ENCODE measurements at places on chromosomes 7 and 10.

DNA sequence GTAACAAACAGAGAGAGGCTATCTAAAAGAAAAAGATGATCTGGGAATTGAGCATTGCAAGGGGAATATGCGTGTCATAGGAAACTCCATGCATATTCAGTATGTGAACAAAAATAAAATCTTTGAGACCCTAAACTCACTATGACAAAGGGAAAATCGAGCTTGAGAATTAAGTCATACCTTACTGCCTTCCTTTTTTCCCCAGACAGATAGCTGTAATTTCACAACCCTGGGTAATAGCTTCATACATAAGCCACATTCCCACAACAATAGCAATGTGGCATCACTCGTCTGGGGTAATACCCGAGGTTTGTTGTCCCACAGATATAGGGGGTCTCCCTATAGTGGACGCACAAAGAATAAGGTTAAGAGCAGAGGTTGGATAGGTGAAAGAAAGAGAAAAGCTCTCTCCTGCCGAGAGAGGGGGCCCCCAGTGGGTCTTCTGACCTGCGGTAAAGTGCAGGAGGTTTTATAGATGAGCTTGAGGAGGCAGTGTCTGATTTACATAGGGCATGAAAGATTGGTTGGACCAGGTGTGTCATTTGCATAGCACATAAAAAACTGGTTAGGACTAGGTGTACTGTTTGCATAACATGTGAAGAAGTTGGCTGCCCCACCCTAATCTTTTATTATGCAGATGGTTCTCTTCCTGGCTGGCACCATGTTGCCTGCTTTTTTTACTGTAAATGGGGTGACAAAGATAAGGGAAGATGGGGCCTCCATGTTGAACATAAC, 11.6 kb downstream of the CYP3A43 start:
- DNase-seq, result no peak

DNA sequence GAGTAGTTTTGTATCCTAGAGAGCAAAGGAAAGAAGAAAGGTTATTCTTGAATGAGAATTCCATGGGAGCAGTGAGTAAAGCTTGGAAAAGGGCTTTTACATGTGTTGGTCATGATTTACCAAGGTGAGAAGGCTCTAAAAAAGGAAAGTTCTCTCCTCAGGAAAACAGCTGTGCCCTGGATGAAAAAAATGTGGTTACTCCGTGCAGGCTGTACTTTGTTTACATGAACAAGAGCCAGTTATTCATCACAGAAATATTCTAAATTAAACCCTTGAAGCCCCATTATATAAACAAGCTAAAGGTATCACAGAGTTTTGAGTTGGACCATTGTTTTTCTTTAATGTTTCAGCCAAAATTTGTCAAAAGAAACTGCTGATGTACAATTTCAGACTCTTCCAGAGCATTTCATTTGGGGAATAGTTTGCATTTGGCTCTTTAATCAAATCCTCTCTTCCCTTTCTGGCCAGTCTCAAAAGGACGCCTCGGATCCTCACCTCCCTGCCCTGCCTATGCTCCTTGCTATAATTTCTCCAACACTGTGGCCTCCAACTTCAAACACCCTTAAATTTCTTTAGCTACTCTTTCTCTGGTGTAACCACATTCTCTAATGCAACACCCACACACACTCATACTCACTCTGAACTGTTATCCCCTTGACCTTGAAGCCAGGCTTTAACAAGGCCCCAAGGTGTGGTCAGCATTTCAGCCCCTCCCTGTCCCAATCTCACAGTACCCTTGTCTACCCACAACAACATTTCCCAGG, 47.4 kb downstream of the AFAP1L2 start:
- DNase-seq, result peak; percentile 93

- DNase-seq, result peak; percentile 91
These were observed 31.6 kb downstream of the TRIM8 start for GRCh38 chr10:102675666-102676533.

DNA sequence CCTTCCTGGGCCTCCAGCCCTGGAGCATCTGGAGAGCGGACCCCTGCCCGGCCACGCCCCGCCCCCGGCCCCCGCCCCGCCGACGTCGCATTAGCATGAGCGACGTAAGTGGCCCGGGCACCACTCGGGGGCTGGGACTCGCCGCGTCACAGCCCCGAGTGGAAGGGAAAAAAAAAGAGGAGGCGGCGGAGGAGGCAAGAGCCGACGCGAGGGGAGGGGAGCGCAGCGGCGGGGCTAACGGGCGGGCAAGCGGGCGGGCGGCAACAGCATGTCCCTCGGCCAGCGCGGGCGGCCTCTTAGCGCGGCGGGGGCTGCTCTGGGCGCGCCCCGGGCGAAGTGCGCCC, at the start of gene SLC18A3:
Gene SLC18A3 (plus strand): TSS at position 197 of the 344 bp plus-strand sequence. CDS start 431 bp downstream, outside the sequence.
- DNase-seq, result no peak

DNA sequence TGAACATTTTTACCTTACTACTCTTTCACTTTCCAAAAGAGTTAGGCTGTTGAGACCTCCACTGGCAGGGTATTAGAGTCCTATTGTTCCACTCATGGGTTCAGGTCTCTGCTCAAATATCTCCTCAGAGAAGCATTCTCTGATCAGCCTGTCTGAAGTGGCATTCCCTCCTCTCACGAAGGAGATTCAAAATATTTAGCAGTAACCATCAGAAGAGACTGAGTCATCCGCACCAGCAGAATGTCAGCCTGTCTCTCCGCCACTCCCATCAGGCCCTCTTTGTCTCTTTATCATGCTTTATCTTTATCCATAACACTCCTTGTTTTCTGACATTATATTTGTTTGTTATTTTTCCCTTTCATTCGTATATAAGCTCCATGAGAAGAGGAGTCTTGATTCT, 79.1 kb downstream of the AASS start:
- no peak for DNase-seq

- DNase-seq, result no peak
These were observed 51.4 kb downstream of the FBXW4 start for GRCh38 chr10:101643546-101643945.

- no peak for DNase-seq
These were observed 193.8 kb upstream of the YAE1 start for GRCh38 chr7:39372383-39372782.

- DNase-seq, result peak; percentile 60
These were observed 88.6 kb upstream of the KLF14 start for GRCh38 chr7:130822642-130823041.

DNA sequence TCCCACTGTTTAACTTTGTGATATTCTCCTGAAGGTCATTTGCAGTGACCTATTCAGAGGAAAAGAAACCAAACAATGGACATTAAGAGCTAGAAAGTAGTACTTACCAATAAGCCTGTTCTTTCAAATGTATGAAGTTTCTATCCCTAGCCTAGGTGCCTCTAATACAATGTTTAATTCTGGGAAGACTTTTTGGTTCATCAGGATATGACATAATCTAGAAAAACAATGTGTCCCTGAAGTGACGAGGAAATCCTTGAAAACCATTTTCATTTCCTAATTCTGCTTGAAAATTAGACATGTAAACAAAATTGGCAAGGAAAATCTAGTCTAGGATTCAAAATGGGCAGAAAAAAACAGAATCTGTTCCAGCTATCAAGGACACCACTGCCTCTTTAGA, 36.1 kb downstream of the ARHGAP19 start:
- DNase-seq, result no peak

DNA sequence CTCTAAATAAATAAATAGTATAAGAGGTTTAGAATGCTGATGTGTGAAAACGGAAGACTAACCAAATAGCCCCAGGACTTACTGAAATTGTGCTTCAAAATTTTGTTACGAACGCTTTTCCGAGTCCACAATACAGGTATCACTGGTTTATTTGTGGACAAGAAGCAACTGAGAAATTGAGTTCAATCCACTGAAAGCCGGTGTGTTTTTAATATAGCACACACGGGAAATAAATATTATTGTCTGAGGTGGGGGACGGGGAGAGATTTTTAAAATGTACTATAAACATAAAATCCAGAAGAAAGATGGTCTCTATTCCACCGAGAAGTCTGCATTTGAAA, 598 bp downstream of the SLC16A12 start:
- DNase-seq, result no peak

DNA sequence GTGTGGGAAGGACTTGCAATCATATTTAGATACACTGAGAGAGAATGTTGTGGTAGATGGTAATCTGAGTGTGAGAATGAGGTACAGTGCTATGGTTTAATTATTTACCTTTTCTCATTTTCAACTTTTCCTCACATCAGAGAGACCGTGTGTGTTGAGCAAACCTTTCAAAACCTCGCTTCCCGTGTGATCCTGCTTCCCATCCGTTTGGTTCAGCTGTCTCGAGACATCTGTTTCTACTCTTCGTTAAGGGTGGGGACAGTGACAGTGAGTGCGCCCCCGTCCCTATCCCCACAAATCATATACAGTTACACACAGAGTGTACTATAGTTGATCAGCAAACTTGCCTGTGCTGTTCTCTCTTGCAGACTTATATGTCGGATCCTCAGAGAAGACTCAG, 33.0 kb upstream of the NOBOX start:
- DNase-seq, result no peak

DNA sequence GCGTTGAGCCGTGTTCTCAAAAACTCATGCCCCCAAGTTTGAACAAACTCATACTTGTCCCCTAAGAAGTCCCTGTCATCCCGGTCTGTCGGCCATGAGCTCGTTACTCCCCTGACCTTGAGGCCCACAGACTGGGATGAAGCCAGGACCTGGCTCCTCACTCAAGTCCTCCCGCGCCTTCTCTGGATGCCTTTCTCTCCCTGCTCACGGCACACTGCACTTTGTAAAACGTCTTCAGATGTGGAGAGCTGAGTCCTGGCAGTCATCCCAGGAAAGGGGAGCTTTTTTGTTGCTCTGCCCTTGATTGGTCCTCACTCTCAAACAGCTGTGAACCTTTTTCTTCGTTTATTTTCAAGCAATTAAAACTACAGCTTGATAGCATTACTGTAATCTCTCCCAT, 110.8 kb downstream of the JAZF1 start:
- peak; percentile 75 for DNase-seq

DNA sequence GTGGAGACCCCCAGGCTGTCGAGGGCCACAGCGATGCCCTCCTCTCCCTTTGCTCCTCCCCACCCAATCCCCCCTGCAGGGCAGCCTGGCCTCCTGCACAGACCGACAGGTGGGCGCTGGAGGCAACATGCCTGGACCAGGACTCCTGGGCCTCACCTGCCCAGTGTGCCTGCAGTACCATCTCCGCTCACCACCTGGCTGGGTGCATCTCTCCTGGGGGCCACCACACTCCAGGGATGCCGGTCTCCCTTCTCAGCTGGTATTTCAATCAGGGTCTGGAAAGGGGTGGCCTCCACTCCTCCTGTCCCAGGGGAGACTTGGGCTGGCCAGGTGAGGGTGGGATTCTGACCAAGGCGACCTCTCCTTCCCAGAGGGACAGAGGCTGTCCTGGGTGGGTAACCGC, 17.2 kb upstream of the CFAP46 start:
- no peak for DNase-seq

Data from fibroblast of lung (primary cell).